NCI-H2029 treated with DMSO at 0.1 percent for 48 hours (cell line): ENCODE measurements at places on chromosomes 5 and 9.

DNA sequence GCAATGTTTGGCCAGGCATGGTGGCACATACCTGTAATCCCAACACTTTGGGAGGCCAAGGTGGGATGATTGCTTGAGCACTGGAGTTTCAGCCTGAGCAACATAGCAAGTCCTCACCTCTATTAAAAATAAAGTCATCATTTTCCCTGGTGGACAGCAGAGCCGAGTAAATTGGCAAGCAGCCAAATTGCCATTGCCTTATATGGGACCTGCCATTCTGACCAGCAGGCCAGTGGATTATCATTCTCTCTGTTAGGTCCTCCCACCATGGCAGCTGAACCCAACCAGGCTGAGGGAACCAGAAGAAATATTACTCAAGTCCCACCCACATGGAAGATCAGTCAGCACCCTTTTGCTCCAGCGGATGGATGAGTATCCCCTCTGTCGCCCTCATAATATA lies 1829.9 kb downstream of the EFNA5 start:
- DNase-seq = no peak

GRCh38 chr5:147857302-147858129 lies 21.0 kb upstream of the SCGB3A2 start:
- DNase-seq = no peak

DNA sequence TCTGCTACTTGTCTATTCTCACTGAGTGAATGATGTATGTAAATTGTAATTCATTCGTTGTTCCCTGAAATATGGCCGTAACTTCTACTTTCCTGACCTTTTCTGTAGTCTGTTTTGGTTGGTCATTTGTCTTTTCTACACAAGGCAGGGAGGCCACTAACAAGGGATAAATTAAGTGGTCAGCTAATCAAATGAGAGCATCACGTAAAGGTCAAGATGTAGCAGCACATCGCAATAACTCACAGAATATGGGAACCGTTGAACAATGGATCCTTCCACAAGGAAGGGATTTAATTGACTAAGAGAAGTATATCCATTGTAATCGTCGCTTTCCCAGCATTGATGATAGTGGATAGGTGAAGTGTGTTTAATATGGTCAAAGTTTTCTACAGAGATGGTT lies 171.1 kb downstream of the DMRT2 start:
- DNase-seq = no peak

- DNase-seq = no peak
These were observed 30.4 kb downstream of the CAMK4 start for GRCh38 chr5:111254613-111255012.

GRCh38 chr5:54718656-54719055 lies 201.1 kb downstream of the SNX18 start:
- no peak for DNase-seq

- no peak for DNase-seq
These were observed 57.7 kb downstream of the SMARCA2 start for GRCh38 chr9:2072752-2073405.

DNA sequence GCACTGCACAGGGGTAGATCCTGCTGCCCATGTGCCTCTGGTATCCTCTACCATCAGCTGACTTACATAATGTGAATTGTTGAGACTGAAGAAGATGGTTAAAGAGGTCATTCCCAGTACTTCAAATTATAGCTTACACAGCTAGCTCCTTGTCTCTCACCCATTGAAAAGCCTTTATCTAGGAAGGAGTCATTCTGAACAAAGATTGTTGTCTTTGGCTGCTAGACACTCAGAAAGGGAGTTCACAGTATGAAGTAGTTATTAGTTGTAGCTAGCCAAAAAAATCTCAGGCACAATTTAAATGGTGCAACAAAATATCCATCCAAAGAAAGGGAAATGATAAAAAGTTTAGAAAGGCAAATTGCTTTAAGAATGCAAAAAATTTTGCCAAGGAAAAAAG lies 102.0 kb upstream of the NREP start:
- DNase-seq = no peak

DNA sequence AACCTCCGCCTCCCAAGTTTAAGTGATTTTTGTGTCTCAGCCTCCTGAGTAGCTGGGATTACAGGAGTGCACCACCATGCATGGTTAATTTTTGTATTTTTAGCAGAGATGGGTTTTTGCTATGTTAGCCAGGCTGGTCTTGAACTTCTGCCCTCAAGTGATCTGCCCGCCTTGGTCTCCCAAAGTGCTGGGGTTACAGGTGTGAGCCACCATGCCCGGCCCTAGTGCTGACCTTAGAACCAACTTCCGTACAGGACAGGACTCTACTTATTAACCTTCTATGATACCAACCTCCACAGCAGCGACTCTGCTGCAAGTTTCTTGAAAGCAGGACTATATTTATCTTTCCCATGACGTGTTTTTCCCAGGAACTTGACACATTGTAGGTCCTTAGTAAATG lies 176.9 kb downstream of the RGS3 start:
- no peak for DNase-seq

DNA sequence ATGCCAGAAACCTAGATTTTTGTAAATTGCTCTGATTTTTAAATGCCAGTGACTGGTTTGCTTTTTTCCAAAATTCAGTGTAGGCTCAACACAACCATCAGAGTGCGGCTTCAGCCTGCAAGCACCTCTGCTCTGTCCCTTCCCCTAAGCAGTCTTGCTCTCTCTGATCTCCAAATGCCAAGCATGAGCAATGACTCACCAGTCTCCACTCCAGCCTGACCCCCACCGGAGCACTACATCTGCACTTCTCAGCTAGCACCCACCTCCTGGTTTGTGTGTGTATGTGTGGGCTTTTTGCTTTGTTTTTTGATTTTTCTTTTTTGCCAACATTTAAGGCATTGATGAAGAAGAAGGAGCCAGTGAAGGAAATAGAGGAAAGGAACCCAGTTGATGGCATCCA lies 61.4 kb upstream of the ADRA1B start:
- no peak for DNase-seq

GRCh38 chr5:52867809-52868208 lies 80.1 kb downstream of the ITGA1 start:
- DNase-seq = no peak

GRCh38 chr5:149581192-149581861 lies at the start of gene ARHGEF37:
TSS of gene ARHGEF37 (plus strand) at chr5:149581498. CDS start at chr5:149597770, 16,272 bp downstream.
- peak; percentile 60 for DNase-seq

DNA sequence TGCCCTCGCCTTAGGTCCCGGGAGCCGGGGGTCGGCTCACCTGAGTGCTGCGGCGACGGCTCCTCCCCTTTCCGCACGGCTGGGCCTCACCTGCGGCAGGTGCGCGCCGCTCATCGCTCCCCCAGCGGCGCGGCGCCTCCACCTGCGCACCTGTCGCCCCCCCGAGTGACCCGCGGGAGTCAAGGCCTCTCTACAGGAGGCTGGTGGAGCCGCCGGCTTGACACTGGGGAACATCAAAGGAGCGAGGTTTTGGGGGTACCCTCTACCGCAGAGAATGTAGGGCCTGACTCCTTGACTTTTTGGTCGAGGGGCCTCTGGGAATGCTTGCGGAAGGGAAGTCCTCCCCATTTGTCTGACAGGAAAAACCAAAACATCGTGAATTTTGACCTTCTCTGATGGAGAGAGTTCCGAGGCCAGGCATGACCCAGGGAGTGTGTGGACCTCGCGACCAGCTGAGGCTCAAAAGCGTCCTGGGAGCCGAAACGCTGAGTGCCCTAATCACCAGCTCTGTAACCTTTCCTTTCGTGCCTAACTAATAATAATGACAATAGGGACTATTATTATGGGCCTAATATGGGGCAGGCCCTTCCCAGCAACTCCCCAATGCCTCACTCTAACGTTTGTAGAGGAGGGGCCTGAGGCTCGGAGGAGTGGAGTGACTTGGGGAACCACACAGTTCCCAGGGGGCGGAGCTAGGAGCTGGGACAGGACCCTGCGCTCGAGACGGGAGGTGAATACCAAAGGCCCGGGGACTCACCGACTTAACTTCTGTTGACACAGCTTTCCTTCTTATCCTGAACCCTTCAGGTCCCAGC lies 714 bp upstream of the IER5L start:
- DNase-seq = no peak

GRCh38 chr5:133746834-133747233 lies 134.5 kb upstream of the FSTL4 start:
- no peak for DNase-seq

- DNase-seq = no peak
These were observed 19.4 kb downstream of the ENTREP1 start for GRCh38 chr9:69344459-69344858.

- no peak for DNase-seq
These were observed 611.4 kb downstream of the SEMA5A start for GRCh38 chr5:8934455-8934854.

GRCh38 chr5:172593721-172594235 lies 47.3 kb upstream of the NEURL1B start:
- no peak for DNase-seq

- no peak for DNase-seq
These were observed 70.4 kb upstream of the SIMC1 start for GRCh38 chr5:176167800-176168199.

DNA sequence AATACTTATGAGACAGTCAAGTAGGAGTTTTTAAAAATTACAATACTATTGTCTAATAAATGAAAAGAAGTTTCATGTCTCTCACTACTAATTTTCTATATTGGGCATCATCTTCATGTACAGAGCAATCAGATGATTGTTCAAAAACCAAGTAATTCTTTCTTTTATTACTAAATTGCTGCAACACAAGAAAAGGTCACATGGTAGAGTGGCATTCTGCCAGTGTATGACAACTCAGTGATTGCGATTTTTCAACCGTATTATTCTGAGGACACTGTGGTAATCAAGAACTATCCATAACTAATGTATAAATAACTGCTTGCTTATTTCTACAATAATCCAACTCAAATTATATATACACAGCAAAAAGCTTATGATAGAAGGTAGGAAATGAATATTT lies 96.7 kb upstream of the GRHPR start:
- no peak for DNase-seq

GRCh38 chr9:96327694-96328352 lies 25.8 kb upstream of the HSD17B3 start:
- DNase-seq = peak; percentile 68

GRCh38 chr9:3863111-3863528 lies 337.3 kb upstream of the RFX3 start:
- no peak for DNase-seq

GRCh38 chr9:135186248-135187164 lies 99.0 kb downstream of the OLFM1 start:
- no peak for DNase-seq

- peak; percentile 53 for DNase-seq
These were observed 204.4 kb upstream of the IER5L start for GRCh38 chr9:129382281-129383018.

DNA sequence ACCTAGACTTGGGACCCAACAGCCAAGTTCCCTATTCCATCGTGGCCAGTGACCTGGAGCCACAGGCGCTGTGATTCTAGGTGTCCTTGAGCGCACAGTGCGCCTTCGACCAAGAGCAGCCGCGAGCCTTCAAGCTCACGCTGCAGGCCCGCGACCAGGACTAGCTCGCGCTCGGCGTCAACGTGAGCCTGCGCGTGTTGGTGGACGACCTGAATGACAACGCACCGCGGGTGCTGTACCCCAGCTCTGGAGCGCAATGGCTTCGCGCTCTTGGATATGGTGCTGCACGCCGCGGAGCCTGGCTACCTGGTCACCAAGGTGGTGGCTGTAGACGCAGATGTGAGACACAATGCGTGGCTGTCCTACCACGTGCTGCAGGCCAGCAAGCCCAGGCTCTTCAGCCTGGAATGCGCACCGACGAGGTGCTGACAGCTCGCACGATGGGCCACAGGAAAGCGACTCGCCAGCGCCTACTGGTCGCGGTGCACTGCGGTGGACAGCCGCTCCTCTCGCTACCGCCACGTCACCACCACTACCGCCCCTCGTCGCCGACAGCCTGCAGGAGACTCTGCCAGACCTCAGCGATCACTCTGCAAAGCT lies 11.4 kb downstream of the PCDHGA12 start:
- no peak for DNase-seq

GRCh38 chr9:37029304-37029775 lies 4.7 kb downstream of the PAX5 start:
- no peak for DNase-seq

DNA sequence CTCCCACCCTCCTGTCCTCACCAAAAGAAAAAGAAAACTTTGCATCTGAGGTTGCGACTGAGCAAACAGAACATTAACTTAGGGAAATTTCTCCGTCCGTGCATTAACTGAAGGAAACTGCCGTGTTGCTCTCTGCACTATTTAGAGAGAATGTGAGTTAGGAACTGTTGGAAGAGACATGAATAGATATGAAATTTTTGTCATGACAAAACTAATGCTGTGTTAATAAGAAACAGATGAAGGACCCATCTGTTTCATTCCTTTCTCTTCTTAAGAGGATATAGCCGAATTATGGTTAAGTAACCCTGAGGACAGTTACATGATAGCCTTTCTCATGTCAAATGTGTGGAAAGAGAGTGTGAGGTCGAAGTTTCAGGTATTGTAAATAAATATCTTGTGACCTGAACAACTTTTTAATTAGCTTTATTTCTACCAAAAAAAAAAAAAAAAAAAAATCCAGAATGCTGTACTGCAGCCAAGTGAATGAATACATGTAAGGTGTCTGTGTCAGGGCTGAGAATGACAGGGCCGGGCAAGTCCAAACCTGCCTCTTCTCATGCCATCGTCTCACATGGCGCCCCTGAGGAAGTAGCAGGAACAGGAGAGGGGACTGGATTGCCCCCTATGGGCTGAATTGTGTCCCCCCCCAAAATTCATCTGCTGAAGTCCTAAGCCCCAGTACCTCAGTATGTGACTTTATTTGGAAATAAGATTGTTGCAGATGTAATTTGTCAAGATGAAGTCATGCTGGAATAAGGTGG lies 35.6 kb upstream of the ANKRD33B start:
- DNase-seq = no peak

DNA sequence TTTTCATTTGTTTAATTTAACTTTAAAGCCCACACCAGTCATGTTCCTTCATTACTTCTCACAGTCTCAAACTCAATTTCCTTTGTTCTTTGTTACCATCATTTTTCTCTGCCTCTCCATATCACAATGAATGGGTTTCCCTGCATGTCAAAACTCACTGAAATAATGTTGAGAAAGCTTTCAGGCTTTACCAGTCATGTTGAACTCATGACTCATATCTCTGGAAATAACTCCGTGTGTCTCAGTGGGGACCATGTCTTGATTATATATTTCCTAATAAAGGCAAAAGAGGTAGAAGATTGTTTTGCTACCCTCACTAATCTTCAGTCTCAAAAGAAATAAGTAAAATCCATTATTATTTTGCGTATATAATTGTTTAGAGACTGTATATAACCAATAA lies 231.2 kb downstream of the CHSY3 start:
- no peak for DNase-seq

DNA sequence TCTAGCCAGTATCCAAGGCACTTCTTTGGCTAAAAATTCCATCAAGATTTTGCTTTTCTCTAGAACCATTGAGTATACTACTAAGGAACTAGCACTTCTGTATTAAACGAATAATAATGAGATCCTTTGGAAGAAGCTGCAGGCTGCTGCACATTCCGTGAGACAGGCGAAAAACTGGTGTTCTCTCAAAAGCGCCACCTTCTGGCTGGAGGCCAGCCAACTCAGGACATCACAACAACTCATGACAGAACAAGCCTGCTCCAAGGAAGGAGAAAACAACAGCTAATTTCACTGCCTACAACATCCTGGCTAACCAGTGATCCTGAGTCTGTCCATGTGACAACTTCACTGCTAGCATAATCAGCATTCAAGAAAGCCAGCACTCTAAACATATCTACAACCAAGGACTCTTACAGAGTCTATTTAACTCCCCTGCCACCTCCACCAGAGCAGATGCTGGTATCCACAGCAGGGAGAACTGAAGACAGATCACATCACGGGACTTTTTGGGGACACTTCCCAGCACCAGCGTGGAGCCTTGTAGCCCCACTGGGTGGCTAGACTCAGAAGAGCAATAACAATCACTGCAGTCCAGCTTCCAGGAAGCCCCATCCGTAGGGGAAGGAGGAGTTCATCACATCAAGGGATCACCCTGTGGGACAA lies 150.5 kb downstream of the YTHDC2 start:
- DNase-seq = no peak
